ENCODE measurements at places on chromosomes 2 and 18.

DNA sequence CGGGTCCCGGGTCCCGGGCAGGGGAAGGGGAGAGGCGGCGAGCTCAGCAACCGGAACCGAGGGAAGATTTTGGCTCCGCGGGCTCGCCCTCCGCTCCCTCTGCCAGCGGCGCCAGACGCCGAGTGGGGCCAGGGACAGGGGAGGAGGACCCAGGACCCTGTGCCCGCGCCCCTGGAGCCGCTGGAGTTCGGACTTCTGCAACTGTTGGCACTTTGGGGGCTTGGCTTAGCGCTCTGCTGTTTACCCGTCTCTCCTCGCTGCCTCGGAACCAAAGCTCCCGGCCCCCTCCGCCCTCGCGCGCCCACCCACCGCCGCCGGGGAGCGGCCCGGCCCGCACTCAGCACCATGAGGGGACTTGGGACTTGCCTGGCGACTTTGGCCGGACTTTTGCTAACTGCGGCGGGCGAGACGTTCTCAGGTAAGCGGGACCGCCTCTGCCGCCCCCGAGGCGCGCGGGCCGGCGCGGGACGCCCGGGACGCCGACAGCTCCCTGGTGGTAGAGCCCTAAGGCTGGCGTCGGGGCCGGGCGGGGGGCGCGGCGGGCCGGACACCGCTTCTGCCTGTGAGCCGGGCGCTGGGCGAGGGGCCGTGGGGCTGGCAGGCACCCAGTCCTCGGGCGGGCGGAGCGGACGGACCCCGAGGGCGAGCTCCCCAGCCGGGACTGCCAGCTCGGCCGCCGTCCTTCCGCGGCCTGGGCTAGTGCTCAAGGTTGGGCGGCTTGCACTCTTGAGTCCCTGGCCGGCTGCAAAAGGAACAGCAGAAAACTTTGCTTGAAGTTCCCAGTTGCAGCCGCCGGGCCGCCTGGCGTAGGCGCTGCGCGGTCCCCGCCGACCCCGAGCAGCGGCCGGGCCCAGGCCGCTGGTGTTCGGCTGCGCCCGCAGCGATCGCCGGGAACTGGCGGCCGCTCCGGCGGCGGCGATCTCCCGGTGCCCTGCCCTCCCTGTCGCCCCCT, 634 bp downstream of the PTPRM start:
- DNase-seq: peak; percentile 63

DNA sequence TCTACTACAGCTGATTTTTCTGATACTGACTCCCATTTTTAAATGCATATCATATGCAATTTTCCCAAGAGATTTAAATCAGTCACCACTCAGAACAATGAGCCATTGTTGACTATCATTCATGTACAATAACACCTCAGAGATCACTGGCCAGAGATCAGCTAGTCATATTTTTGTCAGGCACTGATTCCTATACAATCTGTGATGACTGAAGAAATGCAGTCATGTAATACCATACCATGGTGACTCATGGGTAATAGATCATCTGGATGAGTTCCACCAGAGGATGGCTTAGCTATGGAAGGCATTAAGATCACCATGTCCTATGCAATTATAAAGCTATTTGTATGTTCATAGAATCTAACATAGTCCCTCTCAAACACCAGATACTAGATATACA, 285.7 kb upstream of the DCC start:
- no peak for DNase-seq

- DNase-seq: peak; percentile 68
Observed at GRCh38 chr2:181466661-181467576, 9.7 kb downstream of the ITGA4 start.

- no peak for DNase-seq
Observed at GRCh38 chr18:59851784-59852399, 47.9 kb upstream of the PMAIP1 start.

DNA sequence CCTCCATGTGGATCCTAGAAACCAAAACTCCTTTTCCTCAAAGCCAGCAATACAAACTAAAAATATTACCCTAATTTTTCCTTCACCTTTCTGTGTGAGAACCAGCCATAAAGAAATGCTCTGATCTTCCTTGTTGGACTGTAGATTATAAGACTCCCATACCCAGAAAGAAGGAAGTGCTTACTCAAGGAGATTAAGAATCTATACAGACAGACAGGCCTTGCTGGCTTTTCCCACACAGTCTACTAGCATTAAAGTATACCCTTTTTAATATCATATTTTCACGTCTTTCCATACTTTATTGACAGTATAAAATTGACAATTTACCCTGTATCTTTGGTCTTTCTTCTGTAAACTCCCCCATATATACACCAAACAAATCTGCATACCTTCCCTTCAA, 139.0 kb downstream of the GULP1 start:
- DNase-seq: no peak

- DNase-seq: no peak
Observed at GRCh38 chr18:2898186-2898640, 51.4 kb downstream of the EMILIN2 start.

GRCh38 chr2:1900732-1901131, 156.4 kb upstream of the PXDN start:
- DNase-seq: no peak

- no peak for DNase-seq
Observed at GRCh38 chr2:175872005-175872348, 130.1 kb downstream of the LNPK start.

- DNase-seq: no peak
Observed at GRCh38 chr18:35163014-35163539, 77.8 kb upstream of the ZNF397 start.

GRCh38 chr2:221109552-221109951, 462.6 kb downstream of the EPHA4 start:
- no peak for DNase-seq

DNA sequence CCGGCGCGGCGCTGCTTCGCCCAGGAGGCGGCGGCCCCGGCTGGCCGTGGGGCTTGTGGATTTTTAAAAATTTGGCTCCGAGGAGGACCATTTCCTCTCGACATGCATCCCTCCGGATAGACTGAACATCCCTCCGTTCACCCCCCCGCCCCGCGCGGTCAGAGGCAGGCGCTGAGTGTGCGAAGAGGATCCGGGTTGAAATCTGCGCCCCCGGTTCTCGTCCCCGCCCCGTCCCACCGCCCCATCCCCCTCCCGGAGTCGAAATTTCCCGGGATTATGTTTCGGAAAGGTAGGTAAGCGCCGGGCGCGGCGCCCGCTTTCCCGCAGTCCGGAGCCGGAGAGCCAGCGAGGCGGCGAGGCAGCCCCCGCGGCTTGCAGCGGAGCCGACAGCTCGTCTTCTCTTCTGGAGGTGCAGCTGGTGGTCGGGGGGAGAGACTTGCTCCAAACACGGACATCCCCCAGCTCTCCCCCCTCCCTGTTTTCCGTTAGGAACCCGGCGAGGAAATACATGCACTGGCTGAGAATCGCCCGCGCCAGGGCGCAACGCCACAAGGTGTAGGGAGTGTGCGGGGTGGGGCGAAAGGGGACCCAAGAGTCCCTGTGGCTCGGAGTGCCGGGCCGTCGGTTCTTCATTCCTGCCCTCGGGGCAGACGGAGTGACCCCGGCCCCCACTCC, at the start of gene PRKCE:
Gene PRKCE, plus strand, starts transcription at position 261 of the 675 bp plus-strand sequence.
- peak; percentile 78 for DNase-seq

- DNase-seq: no peak
Observed at GRCh38 chr2:6922201-6922656, 5.0 kb downstream of the RNF144A start.
